IMR-90 (cell line): ENCODE measurements at places on chromosomes 16 and 17. TPM values are rescaled to one million over a fixed set of nuclear protein-coding genes. Genes with fewer than 3 reads are reported as not detected.

DNA sequence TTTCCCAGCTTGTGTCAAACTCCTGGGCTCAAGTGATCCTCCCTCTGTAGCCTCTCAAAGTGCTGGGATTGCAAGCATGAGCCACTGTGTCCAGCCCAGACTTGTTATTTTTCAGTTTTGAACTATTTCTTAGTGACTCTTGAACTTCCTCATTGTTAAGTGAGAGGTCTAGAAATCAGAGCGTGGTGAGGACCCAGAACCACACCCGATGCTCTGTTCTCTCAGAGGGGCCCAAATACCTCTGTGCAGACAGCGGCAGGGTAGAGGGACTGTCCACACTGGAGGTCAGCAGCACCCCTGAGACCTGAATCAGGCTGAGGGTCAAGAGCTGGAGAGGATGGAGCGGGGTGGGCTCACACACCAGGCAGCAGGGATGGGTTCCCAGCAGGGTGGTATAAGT, 47.7 kb upstream of the MEAK7 start:
- DNase-seq: no peak

DNA sequence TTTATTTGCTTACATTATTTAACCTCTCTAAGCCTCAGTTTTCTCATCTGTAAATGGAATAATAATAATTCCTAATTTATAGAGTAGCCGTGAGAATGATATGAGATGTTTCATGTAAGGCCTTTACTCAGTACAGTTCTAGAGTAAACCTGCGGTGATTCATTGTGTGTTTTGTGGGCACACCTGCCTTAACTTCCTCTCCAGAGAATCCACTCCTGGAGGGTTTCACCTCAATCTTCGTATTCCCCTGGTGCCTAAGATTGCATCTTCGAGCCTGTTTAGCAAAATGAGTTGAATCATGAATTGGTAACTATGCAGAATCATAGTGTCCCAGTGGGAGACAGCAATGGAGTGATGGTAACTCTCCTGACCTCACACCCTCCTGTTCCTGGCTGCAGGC, 52.3 kb downstream of the DNAH2 start:
- no peak for DNase-seq

The MMP25 gene
- not detected in 2 replicates for total RNA-seq

DNA sequence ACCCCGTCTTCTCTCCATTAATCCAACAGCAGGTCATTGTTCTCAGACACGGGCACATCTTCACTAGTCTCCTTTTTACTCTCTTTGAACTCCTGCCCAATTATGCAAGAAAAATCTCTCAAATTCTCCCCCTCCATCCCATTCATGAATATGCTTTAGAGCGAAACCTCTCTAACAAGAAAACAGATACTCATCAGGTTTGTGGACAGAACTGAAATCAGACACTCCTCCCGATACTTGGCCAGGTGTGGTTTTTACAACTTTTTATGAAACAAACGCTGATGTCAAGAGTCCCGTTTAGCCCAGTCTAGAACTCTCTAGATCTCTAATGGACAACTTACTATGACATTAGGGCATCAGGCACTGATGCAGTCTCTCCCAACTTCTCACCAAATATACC, 40.9 kb downstream of the PIK3R5 start:
- no peak for DNase-seq

- DNase-seq: no peak
Measured at GRCh38 chr16:5069854-5070253, 1.8 kb upstream of the ALG1 start.
